ENCODE measurements at places on chromosomes 3 and 15. TPM values are rescaled to one million over a fixed set of nuclear protein-coding genes. Genes with fewer than 3 reads are reported as not detected.

GRAMD2A gene
- 0.19 TPM for total RNA-seq

CDHR4 gene
- not detected for total RNA-seq

DUOXA2 gene
- not detected for total RNA-seq

ACAA1 gene
- total RNA-seq = 44.2 TPM

GOLGA8N gene
- 2.6 TPM for total RNA-seq

B3GNT5 gene
- 32.7 TPM for total RNA-seq

THRB gene
- under 0.01 TPM for total RNA-seq

SLC27A2 gene
- total RNA-seq = 0.16 TPM

ANKRD34C gene
- total RNA-seq = not detected

EBLN2 gene
- total RNA-seq = 9.6 TPM

FOXB1 gene
- not detected for total RNA-seq

CPEB1 gene
- 0.06 TPM for total RNA-seq

SPATA12 gene
- total RNA-seq = 0.13 TPM

GOLGA8J gene
- total RNA-seq = 0.13 TPM

ZNF501 gene
- 5.3 TPM for total RNA-seq

ADAMTS17 gene
- total RNA-seq = not detected

SPTSSB gene
- total RNA-seq = not detected

GOLGA6D gene
- under 0.01 TPM for total RNA-seq

CHRNB4 gene
- not detected for total RNA-seq

TLR9 gene
- 0.06 TPM for total RNA-seq

PYGO1 gene
- total RNA-seq = 0.32 TPM

FILIP1L gene
- 104 TPM for total RNA-seq

FBXO40 gene
- under 0.01 TPM for total RNA-seq

CHRM5 gene
- 0.31 TPM for total RNA-seq

TJP1 gene
- 149 TPM for total RNA-seq

DCBLD2 gene
- total RNA-seq = 52.4 TPM

EFHB gene
- total RNA-seq = 0.25 TPM

KCNH8 gene
- total RNA-seq = under 0.01 TPM

C2CD4B gene
- 36.1 TPM for total RNA-seq

TMEM108 gene
- under 0.01 TPM for total RNA-seq

ITPKA gene
- 0.16 TPM for total RNA-seq

CLRN1 gene
- total RNA-seq = not detected

ANKRD63 gene
- not detected for total RNA-seq

GPR27 gene
- total RNA-seq = not detected

MYD88 gene
- 25.5 TPM for total RNA-seq

VPS13C gene
- total RNA-seq = 140 TPM

ZNF710 gene
- total RNA-seq = 6.6 TPM

TTC14 gene
- total RNA-seq = 51.1 TPM

LMCD1 gene
- total RNA-seq = 20.6 TPM

INSYN1 gene
- total RNA-seq = 0.13 TPM

IL17RB gene
- total RNA-seq = not detected

LRRC34 gene
- total RNA-seq = 0.16 TPM

CD80 gene
- not detected for total RNA-seq

CFAP100 gene
- total RNA-seq = not detected

THBS1 gene
- 2,994 TPM for total RNA-seq

FBXO45 gene
- total RNA-seq = 8.7 TPM

ZNF80 gene
- total RNA-seq = not detected

EIF1B gene
- 15.8 TPM for total RNA-seq

ETFA gene
- total RNA-seq = 246 TPM

VEPH1 gene
- 24.0 TPM for total RNA-seq

CCDC14 gene
- 17.3 TPM for total RNA-seq
